ENCODE measurements at places on chromosomes 2 and 18.

DNA sequence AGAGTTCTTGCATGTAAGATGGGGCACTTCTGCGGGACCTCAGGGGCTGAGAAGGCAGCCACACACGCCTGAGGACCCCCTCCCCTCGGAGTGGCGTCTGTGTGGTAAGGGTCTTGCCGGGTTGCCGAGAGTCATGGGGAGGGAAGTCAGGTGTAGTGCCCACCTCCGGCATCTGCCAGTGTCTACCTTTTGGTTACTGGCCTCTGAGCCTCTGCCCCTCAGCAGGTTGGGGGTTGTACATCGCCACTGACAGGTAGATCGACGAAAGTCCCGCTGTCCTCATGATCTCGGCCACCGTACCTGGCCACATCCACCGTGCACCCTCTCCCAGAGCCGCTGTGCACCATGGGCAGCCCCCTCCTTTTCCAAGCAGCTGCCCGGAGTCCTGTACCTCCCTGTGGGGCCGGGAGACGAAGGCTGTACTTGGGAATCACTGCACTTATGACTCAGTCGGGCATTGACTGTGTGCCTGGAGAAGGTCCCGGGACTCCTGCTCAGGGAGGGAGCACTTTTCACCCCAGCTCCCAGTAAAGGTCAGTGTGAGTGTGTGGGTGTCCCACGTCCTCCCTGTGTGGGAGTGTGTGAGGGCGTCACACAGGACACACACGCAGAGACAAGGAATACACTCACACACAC is 332.4 kb upstream of the MYT1L start:
- no peak for DNase-seq

- DNase-seq, result peak; percentile 37
Observed at GRCh38 chr2:11863513-11864328, 117.3 kb downstream of the LPIN1 start.

DNA sequence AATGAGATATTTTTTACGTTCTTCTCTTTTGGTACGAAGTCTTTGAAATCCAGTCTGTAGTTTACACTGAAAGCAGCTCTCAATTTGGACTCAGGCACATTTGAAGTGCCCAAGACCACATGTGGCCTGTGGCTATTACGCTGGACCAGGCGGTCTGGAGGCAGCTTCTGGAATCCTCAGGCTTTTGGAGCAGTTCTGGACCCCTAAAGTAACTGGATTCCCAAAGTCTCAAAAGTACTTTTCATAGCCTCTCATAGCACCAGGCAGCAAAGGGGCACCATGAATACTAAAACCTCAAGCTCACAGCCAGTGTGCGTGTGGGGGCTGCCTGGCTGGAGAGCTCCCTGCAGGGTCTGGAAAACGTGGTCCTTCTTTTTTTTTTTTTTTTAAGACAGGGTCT is 119.0 kb downstream of the SMAD7 start:
- no peak for DNase-seq

DNA sequence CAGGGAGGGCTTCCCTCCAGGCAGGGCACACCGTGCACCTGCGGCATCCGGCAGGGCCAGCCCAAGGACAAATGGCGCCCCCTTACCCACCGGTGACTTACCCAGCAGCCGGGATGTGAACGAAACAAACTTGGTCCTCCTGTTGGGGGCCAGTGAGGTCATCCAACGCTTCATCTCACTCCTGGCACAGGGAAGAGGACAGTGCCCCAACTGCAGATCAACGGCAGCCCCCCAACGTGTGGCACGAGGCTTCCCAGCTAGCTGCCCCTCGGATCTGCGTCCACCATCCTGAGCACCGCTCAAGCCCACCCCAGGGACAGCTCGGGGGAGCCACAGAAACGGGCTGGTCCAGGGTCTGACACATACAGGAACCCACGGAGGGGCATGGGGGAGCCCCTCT is 12.0 kb downstream of the SNORC start:
- no peak for DNase-seq

- no peak for DNase-seq
Observed at GRCh38 chr2:241310917-241311566, 4.4 kb downstream of the HDLBP start.

DNA sequence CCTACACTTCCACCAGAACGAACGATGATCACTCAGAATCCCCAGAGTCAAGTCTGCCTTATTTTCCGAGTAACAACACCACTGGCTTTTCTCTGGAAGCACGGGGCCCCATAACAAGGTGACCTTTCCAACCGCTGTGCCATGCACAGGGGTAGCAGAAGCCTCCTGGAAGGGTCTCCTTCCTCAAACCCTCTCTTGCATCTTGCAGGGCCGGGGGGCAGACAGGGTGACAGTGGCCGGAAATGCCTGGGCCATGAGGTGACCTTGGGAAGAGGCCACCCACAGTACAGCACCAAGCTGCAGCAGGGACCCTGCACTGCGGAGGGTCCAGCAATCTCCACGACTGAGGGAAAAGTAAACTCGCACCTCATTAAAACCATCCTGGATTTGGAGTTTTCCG is 108.5 kb downstream of the PXDN start:
- DNase-seq, result no peak

- no peak for DNase-seq
Observed at GRCh38 chr2:96527286-96528005, 9.1 kb upstream of the ARID5A start.

DNA sequence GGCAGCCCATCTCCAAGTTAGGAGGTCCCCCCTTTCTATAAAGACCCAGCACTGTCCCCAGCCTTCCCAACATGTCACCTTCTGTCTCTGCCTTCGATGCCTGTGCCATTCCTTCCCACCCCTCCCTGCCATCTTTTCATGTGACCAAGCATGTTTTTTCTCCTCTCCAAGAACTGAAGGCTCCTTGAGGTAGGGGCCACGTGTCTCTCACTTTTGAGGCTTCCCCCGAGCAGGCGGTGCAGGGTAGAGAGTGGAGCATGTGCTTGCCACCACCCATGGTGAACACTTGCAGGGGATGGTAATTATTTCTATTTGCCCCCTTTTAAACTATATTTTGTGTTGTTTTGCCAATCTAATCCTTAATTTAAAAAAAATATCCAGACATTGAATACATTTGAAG is 168.4 kb downstream of the ACKR3 start:
- DNase-seq, result no peak

GRCh38 chr2:116109471-116109870 is 1667.0 kb downstream of the DPP10 start:
- DNase-seq, result no peak

Measured in stimulated activated CD8-positive, alpha-beta memory T cell treated with anti-CD3 and anti-CD28 coated beads, Interleukin-7, amount 100 ng/mL, for 24 hours (primary cell).